Ovary (tissue), 10 donors: ENCODE measurements at places on chromosomes 12 and 14. TPM values are rescaled to one million over a fixed set of nuclear protein-coding genes. Genes with fewer than 3 reads are reported as not detected.

DNA sequence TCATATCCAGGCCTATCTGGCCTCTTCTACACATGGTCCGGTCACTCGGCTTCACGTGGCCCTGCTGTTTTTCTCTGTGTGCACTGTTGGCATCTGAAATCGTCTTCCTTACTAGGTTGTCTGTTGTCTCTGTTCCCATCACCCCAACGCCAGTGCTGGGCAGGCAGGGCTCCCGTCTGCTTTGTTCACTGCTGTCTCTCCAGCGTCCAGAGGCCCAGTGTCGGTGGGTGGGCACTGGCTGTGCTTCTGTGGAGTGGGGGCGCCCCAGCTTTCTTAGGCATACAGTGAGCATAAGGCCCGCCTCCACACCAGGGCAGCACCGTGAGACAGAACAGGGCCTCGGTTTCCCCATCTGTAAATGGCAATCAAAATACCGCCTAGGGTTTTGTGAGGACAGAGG is 153.1 kb downstream of the BCL11B start:
- no peaks in the 10 kb centered on the region for H3K4me1 ChIP-seq
- no peak overlapping the region for H3K4me3 ChIP-seq
- no peaks in the 10 kb centered on the region for H3K27me3 ChIP-seq
- DNase-seq, result no peak
- H3K27ac ChIP-seq, result no peak overlapping the region

DNA sequence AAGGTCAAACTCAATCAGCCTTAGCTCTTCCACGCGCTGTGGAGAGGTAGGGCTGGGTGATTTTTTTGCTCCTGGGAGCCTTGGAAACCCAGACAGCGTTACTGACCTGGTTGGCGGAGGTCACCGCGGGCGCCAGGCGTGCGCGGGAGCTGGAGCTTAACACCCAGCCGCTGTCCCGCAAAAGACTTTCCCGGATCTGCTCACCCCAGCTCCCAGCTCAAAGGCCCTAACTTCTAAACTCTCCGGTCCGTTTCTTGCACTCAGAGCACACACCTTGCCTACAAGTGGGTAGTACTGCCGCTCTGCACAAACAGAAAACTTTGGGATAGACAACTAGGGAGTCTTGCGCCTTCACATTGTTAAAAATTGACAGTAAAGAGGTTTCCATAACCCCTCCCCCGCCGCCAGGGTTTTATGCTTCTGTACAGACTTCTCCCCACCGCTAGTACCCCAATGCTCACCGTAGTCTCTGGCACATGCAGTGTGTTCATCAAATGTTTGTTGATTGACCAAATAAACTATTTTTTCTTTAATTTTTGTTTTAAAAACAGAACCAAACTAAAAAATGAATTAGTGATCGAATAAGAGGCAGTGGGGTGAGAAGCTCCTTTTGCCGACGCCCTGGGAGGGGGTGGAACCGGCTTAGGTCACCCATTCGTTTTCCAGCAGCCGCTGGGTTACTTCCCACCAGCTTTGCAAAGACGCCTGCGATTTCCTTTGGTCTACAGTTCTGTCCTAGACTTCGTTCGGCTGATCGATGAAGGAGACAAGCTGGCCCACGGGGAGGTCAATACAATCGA is 12.7 kb upstream of the TBX3 start:
- H3K4me3 ChIP-seq, result no peak overlapping the region
- H3K36me3 ChIP-seq, result no peaks in the 10 kb centered on the region
- DNase-seq, result no peak
- H3K27ac ChIP-seq, result no peak overlapping the region
- no peaks in the 10 kb centered on the region for H3K27me3 ChIP-seq

- no peak overlapping the region for H3K27ac ChIP-seq
- H3K36me3 ChIP-seq, result no peaks in the 10 kb centered on the region
- H3K4me3 ChIP-seq, result no peak overlapping the region
- H3K27me3 ChIP-seq, result no peaks in the 10 kb centered on the region
- DNase-seq, result no peak
- H3K4me1 ChIP-seq, result no peaks in the 10 kb centered on the region
Measured at GRCh38 chr14:39762576-39763401, 330.6 kb upstream of the FBXO33 start.

DNA sequence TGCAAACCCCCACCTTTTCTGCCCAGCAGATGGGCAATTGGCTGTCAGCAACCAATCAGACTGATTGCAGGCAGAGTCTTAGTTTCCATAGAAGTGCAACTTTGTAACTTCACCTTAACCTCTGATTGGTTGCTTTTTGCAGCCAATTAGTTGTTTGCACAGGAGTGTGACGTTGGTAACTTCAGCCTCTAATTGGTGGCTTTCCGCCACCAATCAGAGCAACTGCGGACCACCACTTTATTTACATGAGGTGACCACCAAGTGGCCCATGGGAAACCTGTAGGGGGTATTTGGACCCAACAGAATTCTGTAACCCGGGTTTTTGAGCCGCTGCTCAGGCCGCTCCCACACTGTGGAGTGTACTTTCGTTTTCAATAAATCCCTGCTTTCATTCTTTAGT is 32.3 kb downstream of the CDKN1B start:
- peak; percentile 50 for DNase-seq
- no peaks in the 10 kb centered on the region for H3K36me3 ChIP-seq
- H3K27me3 ChIP-seq, result no peaks in the 10 kb centered on the region
- H3K4me1 ChIP-seq, result peaks cover 6% of the 10 kb centered on the region

The POTEG gene
- total RNA-seq, result not detected

- H3K4me1 ChIP-seq, result no peaks in the 10 kb centered on the region
- no peaks in the 10 kb centered on the region for H3K36me3 ChIP-seq
- no peak overlapping the region for H3K27ac ChIP-seq
- no peaks in the 10 kb centered on the region for H3K27me3 ChIP-seq
- DNase-seq, result no peak
Measured at GRCh38 chr14:53331247-53331646, 178.1 kb upstream of the DDHD1 start.

The NFE2 gene
- total RNA-seq, result not detected

The KLRC1 gene
- 0.30 TPM for total RNA-seq

- H3K36me3 ChIP-seq, result no peaks in the 10 kb centered on the region
- H3K27me3 ChIP-seq, result no peaks in the 10 kb centered on the region
- no peak for DNase-seq
- peak overlapping the region; percentile 42 for H3K27ac ChIP-seq
- no peak overlapping the region for H3K4me3 ChIP-seq
Measured at GRCh38 chr12:113297621-113298471, 37.1 kb downstream of the SLC8B1 start.

DNA sequence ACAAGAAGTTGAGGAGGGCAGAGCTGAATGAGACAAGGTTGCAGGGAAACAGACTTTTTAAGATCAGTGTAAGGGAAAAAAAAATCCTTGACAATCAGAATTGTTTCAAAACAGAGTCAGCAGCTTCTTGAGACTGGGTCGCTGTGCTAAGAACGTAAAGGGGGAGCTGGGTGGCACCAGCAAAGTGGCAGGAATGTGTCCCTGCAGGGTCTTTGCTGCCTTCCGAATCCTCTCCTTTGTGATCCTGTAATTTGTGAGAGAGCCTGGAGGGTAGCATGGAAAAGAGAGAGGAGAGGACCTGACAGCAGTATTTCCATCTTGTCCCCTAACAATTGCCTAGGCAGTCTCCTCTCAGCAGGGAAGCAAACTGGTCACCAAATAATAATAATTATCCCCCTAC is 472.8 kb downstream of the RGS6 start:
- no peaks in the 10 kb centered on the region for H3K27me3 ChIP-seq
- H3K4me1 ChIP-seq, result no peaks in the 10 kb centered on the region
- no peak overlapping the region for H3K4me3 ChIP-seq
- no peak overlapping the region for H3K27ac ChIP-seq

DNA sequence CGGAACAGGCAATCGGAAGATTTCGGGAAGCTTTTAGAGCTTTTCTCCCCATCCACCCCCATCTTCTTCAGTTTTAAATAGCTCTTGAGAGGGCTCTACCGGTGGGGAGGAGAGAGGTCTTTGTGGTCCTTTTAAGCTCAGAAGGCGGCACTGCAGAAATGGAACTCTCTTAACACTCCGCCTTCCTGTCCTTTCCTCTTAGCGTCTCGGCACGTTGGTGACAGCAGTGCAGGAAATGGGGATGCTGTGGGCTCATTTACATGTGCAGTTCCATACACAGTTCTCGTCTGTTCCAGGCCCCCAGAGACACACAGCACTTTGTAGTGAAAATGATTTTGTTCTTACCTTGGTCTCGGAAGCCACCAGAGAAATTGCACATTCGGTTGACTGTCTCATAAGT is 50.4 kb upstream of the RIN3 start:
- no peaks in the 10 kb centered on the region for H3K4me1 ChIP-seq
- H3K27ac ChIP-seq, result no peak overlapping the region
- no peak for DNase-seq
- no peaks in the 10 kb centered on the region for H3K36me3 ChIP-seq
- no peaks in the 10 kb centered on the region for H3K27me3 ChIP-seq

- DNase-seq, result no peak
- H3K4me1 ChIP-seq, result no peaks in the 10 kb centered on the region
- H3K27me3 ChIP-seq, result no peaks in the 10 kb centered on the region
- H3K36me3 ChIP-seq, result no peaks in the 10 kb centered on the region
- H3K4me3 ChIP-seq, result no peak overlapping the region
Measured at GRCh38 chr12:131112700-131113290, 159.1 kb downstream of the ADGRD1 start.

The DYRK2 gene
- total RNA-seq, result 17.7 TPM

GRCh38 chr12:13196130-13196921 is at the start of gene EMP1:
EMP1 (plus strand) TSS chr12:13196726; CDS start chr12:13211511, 14,785 bp downstream.
- peaks cover 3% of the 10 kb centered on the region for H3K4me1 ChIP-seq
- no peaks in the 10 kb centered on the region for H3K27me3 ChIP-seq
- H3K36me3 ChIP-seq, result no peaks in the 10 kb centered on the region
- peak within 1 kb of the TSS; percentile 82 for H3K27ac ChIP-seq
- peak; percentile 92 for DNase-seq

DNA sequence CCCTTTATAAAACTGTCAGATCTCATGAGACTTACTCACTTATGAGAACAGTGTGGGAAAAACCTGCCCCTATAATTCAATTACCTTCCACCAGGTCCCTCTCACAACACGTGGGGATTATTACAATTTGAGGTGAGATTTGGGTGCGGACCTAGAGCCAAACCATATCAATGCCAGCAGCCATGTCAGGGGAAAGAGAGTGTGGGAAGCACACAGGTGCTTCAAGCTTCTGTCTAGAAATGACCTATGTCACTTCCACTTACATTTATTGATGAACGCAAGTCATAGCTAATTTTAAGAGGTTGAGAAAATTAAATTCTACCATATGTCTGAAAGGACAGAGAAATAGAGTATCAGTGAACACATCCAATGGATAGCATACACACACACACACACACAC is 32.5 kb upstream of the E2F7 start:
- no peak overlapping the region for H3K27ac ChIP-seq
- no peaks in the 10 kb centered on the region for H3K27me3 ChIP-seq
- H3K4me3 ChIP-seq, result no peak overlapping the region

- H3K27me3 ChIP-seq, result peaks cover 3% of the 10 kb centered on the region
- no peak overlapping the region for H3K4me3 ChIP-seq
- peaks cover 4% of the 10 kb centered on the region for H3K4me1 ChIP-seq
- no peak for DNase-seq
- no peak overlapping the region for H3K27ac ChIP-seq
Measured at GRCh38 chr14:28783664-28784063, 17.1 kb downstream of the FOXG1 start.

The INHBC gene
- total RNA-seq, result not detected

DNA sequence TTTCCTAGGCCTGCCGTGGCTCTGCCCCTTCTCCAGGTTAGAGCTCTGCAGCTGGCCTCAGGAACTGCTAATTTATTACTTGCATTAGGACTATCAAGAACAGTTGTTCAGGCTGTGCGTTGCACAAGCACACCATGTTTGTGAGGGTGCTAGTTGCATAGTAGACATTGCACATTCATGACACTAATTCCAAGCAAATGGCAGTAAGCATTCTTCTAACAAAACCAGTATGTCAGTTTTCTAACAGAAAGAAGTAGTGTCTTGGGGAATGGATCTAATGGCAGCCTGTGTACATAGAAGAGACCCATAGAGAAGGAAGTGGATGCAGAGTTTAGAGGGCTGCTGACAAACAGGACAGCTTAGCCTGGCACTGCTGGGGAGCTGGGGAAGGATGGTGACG is 53.9 kb downstream of the ERH start:
- no peak for DNase-seq
- H3K27me3 ChIP-seq, result no peaks in the 10 kb centered on the region
- H3K4me1 ChIP-seq, result no peaks in the 10 kb centered on the region
- H3K36me3 ChIP-seq, result no peaks in the 10 kb centered on the region
- H3K27ac ChIP-seq, result no peak overlapping the region

DNA sequence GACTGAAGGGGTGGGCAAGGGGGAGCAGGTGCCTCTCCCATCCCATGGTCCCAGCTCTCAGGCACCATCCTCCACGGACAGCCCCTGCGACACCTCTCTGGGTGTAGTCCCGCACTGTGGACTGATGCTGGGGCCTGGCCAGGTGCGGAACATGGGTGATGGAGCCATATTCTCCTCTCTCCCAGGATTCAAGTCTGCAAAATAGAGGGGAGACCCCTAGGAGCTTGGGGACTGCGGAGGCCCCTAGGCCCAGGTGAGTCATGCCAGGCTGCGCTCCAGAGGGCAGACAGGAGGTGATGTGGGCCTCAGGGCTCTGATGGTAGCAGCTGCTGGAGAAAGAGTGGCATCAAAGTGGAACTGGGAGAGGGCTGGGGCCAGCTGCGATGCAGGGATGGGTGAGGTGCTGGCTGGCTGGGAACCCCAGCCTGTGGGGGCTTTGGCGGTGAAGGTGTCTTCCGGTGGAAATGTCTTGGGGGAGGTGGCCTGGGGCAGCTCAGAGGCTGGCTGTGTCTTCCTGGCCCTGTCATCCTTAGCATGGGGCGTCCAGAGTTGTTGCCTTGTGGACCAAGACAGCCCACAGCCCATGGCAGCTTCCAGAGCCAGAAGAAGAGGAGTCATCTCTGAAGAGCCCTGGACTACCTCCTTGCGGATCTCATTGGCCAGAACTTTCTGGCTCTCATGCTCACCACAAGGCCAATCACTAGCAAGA is 149.1 kb downstream of the KIF26A start:
- H3K4me1 ChIP-seq, result no peaks in the 10 kb centered on the region
- peak; percentile 20 for DNase-seq
- no peaks in the 10 kb centered on the region for H3K27me3 ChIP-seq
- no peaks in the 10 kb centered on the region for H3K36me3 ChIP-seq
- H3K4me3 ChIP-seq, result no peak overlapping the region

GRCh38 chr12:124625867-124626675 is 58.7 kb upstream of the NCOR2 start:
- H3K36me3 ChIP-seq, result no peaks in the 10 kb centered on the region
- DNase-seq, result peak; percentile 77
- H3K4me1 ChIP-seq, result peaks cover 26% of the 10 kb centered on the region
- peak overlapping the region; percentile 49 for H3K27ac ChIP-seq

GRCh38 chr14:102370305-102370809 is 7.6 kb downstream of the TECPR2 start:
- no peak overlapping the region for H3K4me3 ChIP-seq
- H3K4me1 ChIP-seq, result no peaks in the 10 kb centered on the region
- H3K36me3 ChIP-seq, result no peaks in the 10 kb centered on the region

DNA sequence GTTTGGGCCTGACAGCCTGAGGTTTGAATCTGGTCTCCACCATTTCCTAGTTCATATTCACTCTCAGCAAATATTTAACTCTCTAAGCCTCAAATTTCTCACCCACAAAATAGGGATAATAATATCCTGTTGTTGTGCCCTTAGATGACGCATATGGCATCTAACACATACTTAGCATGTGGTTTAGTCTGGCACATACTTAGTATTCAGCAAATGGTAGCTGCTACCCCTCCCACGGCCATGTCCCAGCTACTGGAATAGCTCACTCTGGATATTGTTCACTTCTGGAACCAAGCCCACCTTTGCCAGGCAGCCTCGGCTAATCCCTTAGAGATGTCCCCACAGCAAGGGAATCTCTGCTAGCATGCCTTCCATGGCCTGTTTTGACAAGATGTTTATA is 53.3 kb downstream of the BICD1 start:
- H3K27ac ChIP-seq, result no peak overlapping the region
- no peak overlapping the region for H3K4me3 ChIP-seq
- H3K36me3 ChIP-seq, result no peaks in the 10 kb centered on the region
- H3K27me3 ChIP-seq, result no peaks in the 10 kb centered on the region
- H3K4me1 ChIP-seq, result peaks cover 4% of the 10 kb centered on the region
- DNase-seq, result no peak

The IGF1 gene
- total RNA-seq, result 29.6 TPM

The CD163L1 gene
- 0.80 TPM for total RNA-seq
